ENCODE measurements at places on chromosomes 12 and 14.

GRCh38 chr12:52971679-52972329, 22.9 kb downstream of the KRT18 start:
- no peak for DNase-seq

DNA sequence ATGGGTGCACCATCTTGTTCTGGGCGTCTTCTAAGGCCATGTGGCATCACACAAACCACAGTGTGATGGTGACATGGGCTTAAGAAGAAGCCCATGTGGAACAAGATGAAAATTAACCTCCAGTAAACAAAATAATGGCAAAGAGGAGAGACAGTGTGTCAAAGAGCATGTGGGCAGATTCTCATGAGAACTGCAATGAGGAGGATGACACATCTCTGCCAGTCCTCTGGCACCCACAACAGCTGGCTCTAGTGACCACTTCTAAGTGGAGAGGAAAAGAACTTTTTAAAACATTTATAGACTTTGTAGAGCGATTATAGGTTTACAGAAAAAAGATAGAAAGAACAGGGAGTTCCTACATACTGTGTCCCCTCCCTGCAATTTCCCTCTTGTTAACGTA, 401.4 kb downstream of the ATP23 start:
- no peak for DNase-seq

- no peak for DNase-seq
These were observed 168.5 kb downstream of the CAPZA3 start for GRCh38 chr12:18906395-18906794.

- DNase-seq: no peak
These were observed 40.9 kb upstream of the ELK3 start for GRCh38 chr12:96153131-96153725.

DNA sequence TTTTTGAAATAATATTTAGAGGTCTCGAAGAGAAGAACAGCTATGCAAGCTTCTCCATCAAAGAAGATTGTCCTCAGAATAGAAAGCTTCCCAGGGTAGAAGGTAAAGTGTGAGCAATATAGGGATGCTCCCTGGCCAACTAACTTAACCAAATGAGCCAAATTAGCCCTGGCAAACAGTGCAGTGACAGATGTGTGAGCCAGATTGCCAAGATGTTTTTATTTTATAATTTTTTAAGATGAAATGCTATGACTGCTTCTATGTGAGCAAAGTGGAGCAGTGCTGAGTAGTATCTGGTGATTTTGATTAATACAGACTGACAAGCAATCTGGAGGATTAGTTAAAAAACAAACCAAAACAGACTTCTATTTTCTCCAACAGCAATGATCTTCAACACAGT, 202.1 kb downstream of the NOVA1 start:
- DNase-seq: no peak

GRCh38 chr12:27843714-27844245, 63.7 kb upstream of the MANSC4 start:
- no peak for DNase-seq

GRCh38 chr12:25812295-25812694, 146.2 kb upstream of the RASSF8 start:
- no peak for DNase-seq

GRCh38 chr14:68519671-68520187, 273.1 kb downstream of the ZFP36L1 start:
- no peak for DNase-seq

DNA sequence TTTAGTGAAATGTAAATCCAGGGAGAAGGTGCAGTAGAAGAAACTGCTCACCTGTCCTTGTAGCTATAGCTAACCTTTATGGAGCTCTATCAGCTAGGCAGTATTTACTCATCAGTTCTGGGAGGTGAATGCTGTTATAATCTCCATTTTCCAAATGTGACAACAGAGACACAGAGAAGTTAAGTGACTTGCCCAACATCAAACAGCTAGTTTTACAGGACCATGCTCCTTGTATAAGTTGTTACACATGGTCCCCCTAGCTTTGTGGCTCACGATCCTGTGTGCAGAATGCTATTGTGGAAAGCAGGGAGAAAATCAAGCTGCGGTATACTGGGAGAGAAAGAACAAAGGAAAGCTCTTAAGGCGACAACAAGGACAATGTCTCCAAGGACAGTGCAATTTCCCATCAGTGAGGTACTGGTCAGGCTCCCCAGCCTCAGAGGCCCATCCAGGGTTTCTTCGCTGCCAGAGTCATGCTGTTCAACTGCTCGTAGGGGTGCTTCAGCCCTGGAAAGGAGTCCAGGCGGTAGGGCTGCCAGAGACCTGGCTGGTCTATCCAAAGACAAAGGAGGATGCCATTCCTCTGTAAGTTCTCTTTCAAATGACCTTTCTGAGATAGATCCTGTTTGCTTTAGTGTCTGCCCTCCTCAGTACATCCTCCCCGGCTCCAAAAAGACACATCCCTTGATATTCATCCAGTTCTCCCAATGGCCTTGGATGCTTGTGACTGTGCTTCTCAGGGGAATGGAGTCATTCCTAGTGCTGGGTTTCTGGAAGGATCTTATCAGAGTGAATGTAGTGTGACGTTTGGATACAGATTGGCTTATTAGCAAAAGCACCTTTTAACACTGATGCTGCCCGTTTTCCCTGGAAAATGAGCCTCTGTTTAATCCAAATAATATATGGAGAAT, 95.5 kb downstream of the ARF6 start:
- DNase-seq: no peak

DNA sequence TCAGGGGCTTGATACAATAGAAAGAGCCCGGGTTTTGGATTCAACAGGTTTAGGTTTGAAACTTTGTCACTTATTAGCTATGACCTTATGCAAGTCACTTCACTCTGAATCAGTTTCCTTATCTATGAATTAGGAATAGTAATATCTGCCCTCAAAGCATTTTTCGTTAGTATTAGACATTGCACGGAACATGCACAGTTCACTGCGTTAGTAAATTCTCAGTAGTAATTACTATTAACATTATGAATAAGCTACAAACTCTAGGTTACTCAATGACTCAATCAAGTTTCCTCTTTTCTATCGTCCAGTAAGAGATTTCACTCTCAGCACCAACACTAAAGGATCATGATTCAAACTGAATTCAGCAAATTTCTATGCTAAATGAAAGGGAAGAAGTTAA, 150.3 kb downstream of the CEP83 start:
- DNase-seq: no peak

DNA sequence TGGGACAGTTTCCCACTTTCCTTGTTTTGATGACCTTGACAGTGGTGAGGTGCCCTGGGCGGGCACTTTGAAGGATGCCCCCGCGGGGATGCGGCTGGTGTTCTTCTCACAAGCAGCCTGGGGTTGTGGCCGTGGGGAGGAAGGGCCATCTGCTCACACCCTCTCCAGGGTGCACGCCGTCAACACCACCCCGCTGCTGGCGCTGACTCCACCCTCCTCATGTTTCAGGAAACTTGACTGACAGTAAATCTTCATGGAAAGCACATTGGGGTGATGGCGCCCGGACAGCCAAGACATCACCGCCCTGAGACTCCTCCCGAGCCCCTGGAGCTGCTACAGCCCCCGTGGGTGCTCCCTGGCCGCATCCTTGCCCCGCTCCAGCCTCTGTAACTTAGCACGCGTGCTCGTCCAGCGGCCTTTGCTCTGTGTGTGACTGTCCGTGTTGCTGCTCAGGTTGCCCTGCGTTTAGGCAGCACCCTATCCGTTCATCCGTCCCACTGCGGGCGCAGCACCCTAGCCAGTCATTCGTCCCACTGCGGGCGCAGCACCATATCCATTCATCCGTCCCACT, 150.2 kb upstream of the C14orf180 start:
- DNase-seq: no peak

DNA sequence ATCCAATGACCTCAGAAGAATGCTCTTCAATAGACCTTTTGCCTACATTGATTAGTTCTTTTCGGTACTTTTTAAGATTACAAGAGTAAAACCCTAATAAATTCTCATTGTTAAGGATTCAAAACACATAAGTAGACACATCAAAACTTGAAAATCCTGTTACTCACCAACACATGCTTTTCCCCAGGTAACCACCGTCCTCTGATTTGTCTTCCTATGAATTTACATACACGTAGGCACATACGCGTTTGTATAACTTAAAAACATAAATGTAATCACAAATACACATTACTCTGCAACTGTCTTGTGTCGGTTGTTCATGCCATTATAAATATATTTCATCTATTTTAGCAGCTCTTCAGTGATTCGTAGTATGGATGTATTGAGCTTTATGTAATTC, 910 bp upstream of the WASHC4 start:
- DNase-seq: no peak

DNA sequence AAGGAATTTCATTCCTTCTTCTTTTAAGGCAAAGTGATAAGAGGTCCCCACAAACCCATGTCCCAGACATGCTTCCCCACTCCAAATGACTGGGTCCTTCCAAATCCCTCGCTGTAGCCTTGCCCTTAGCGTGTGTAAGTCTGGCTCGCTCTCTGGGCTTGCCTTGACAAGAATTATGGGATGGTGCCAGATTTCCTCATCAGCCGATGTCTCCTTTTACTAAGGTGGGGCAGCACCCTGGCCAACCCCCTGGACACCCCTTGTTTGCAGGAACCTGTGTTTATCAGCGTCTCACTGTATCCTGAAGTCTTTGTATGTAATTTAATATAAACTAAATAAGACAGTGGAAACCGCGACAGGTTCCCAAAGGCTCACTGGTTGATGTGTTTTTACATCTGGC, 493.3 kb downstream of the EGLN3 start:
- DNase-seq: no peak

DNA sequence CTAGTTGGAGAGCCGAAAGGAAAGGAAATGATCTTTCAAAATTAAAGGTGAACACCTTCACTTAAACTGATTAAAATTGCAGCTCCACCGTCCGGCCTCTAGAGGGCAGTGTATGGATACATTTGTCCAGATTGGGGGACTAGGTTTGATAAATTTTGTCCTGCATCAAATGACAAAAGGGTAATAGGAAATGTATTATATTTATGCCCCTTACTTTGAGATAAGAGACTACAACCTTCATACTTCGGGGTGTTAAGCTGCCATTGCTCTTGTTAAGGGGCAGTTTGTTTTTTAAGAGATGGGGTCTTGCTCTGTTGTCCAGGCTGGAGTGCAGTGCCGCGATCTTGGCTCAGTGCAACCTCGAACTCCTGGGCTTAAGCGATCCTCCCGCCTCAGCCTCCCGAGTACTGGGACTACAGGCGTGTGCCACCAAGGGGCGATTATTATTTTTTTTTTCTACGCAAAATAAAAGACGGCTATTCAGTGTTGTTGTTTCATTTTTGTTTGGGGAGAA, 818 bp upstream of the SUOX start:
- peak; percentile 79 for DNase-seq

- no peak for DNase-seq
These were observed 7.6 kb upstream of the STAT6 start for GRCh38 chr12:57118711-57119271.

GRCh38 chr12:32273063-32273522, 126.3 kb upstream of the FGD4 start:
- DNase-seq: no peak

- DNase-seq: no peak
These were observed 51.2 kb upstream of the CERS5 start for GRCh38 chr12:50218386-50218785.

DNA sequence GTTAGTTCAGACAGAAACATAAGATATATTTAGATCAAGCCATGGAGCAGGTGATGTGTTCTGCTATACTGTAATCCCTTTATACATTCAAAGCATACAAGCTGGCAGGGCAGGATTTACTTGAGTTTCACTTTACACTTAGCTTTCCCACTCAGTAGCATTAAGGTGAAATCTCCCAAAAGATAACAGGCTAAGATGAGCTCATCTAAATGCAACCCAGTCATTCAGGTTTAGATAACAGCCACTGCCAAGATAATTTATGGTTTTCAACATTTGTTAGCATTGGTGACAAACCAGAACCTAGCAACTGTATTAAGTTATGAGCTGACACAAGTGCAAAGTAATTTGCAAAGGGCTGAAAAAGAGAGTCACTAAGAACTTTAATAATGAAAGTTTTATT, 925.1 kb upstream of the ATXN7L3B start:
- no peak for DNase-seq

- DNase-seq: no peak
These were observed 53.4 kb downstream of the FLRT2 start for GRCh38 chr14:85583380-85583779.

DNA sequence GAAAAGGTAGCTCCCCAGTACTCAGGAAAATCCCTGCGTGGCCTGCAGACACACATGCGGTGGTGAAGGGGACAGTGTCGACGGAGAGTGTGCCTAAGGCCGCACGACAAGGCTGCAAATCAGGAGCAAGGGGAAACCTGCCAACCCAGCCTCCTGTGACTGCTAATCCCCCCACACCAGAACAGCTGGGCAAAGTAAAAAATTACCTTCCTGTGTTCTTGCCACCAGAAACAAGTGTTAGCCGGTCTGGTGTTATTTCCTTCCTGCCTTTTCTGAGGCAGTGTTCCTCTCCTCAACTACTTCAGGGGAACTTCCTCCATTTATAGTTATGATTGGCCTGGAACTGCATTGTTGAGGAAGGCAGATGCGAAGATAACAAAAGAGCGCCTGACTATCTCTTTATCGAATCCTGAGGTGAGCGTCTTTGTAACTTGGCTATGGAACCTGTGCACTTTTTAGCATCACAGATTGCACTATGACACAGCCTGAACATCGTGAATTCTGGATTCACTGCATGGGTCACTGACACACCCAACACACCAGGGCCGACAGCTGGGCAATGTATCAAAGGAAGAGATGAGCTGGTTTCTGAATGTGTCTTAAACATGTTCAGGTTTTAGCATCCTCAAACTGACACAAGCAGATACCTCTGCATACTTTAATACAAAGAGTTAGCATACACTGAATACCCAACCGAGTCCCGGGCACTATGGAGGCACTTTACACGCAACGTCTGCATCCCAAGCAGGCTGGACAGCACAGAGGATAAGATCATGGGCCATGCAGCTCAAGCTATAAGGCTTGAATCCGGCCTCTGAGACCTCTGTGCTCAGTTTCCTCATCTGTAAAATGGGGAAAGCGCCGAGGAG, 28.9 kb downstream of the SLC15A4 start:
- peak; percentile 53 for DNase-seq

GRCh38 chr14:31717294-31718085, 156.3 kb downstream of the NUBPL start:
- DNase-seq: no peak

DNA sequence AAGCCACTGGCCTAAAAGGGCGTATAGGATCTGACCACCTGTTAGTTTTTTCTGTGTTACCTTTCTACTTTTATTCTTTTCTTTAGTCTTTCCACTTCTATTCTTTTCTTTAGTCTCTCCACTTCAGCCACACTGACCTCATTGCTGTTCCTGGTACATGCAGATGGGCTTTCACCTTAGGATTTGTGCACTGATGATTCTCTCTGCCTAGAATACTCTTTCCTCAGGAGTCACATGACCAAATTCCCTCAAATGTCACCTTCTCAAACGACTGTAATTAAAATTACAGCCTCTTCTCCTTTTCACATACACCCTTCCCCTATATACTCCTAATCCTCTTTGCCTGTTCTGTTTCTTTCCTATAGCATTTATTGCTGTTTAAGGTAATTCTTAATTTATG, 36.0 kb downstream of the GPHN start:
- no peak for DNase-seq

DNA sequence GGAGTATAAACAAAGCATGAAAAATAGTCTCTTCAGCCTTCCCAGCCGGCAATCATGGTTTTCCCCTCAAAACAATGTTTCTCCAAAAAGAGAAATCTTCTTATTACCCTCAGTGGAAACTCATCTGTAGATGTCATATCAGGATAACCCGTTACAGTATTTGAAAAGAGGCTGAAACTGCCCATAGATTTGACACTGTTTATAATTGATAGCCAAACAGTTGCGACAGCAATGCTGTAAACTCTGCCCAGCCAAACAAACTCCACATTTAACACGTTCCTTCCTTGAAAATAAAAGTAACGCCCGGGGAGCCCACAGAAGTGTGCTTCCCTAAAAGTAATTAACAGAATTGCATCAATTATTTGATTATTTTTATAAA, 201.3 kb upstream of the FOXN3 start:
- no peak for DNase-seq
